ENCODE measurements at places on chromosomes 11 and 22.

DNA sequence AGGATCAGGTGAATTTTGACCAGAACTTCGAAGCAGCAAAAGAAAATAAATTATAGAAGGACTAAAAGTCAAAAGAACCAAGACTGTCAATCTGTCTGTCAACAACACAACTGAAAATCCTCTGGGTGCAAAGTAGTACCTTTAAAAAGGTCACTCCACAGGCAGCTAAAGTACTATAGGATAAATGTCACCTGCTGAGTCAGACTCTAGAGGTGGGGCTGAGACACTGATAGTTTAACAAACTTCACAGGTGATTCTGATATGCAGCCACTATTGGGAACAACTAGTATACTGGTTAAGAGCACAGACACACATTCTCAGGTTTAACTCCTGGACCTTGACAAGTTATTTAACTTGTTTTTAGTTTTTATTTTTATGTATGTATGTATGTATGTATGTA is 107.3 kb downstream of the FCHSD2 start:
- no peak for DNase-seq

DNA sequence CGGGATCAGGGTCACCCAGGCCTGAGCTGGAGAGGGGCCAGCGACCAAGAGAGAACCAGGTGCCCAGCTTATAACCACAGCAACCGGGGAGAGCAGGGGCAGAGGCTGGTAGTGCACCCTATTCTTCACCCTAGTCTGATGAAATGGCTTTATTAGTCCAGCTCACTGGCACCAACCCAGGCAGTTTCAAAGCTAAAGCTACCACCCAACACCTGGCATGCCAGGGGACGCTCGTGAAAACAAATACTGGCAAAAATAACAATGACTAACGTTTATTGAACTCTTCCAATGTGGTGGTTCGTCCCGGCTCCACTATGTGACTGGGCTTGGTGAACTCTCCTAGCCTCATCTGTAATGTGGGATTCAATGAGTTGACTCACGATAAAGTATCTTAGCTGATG is 30.6 kb downstream of the SCGB1A1 start:
- DNase-seq: no peak

DNA sequence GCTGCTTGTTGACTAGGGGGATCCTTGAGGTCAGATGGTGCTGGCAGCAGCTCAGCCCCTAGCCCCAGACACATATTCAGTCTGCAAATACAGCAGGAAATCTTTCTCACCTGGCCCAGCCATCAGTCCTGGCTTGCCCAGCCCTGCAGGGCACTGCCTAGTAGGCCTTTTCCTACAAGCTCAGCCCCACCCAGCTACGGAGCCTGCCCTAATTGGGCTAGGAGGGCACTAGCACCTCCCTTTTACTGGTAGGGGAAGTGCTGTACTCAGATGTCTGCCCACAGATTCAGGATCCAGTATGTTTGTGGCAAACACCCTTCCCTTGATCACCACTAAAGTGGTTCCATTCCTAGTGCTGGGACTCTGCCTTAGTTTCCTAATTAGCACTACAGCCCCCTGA is 257.1 kb upstream of the CADM1 start:
- no peak for DNase-seq

DNA sequence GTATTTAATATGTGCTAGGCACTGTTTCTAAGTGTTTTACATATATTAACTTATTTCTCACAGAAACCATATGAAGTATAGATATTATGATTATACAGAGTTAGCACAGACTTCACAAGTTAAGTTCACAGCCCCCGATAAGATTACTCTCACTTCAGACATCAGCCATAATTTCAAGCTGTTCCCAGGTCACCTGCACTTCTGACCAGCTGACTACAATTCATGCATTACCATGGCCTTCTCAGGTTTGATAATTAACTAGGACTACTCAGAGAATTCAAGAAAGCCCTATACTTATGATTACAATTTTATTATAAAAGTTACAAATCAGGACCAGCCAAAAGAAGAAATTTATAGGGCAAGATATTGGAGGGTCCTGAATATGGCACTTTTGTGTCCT is 68.2 kb upstream of the RRM1 start:
- DNase-seq: no peak

GRCh38 chr11:61116426-61117167 is 14.3 kb downstream of the CD5 start:
- no peak for DNase-seq

DNA sequence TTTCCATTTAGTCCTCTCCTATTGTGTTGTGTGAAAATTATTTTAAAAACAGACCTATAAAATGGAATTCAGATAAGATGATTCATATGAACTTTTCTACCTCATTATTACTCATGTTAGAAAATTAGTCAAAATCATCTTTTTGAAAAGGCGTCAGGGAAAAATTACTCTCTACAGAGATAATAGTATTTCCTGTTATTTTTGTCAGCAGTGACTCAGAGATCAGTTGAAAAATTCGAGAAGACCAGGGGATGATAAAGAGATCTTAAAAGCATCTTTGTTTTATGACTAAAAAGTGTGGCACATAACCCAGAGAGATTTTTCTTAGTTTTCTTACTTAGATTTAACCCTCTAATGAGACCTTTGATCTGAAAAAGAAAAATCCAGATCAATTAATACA is 157.9 kb upstream of the CARD18 start:
- DNase-seq: no peak

DNA sequence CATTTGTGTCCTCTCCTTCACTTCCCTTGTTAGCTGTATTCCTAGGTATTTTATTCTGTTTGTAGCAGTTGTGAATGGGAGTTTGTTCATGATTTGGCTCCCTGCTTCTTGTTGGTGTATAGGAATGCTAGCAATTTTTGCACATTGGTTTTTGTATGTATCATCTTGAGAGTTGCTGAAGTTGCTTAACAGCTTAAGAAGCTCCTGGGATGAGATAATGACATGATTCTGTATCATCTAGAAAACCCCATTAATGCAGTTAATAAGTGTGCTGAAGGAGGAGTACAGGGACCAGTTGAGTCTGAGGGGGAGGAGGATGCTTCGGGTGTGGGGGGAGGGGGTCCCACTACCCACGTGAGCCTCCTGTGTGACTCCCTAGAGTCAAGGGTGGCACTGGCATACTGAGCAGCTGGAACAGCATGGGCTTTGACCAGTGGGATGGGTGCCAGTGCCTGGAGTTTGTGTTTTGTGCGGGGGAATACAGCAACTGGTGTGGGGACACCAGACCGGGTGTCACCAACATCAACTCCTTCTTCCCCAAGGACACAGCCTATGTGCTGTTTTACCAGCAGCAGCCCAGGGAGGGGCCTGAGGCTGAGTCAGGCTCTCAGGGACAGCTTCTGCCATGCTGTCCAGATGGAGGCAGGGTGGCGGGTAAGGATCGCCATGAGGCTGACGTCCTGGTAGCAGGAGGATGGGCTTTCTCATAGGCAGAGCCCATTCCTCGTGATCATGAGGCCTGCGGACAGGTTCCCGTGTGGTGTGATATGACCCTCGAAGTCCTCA is 24.1 kb downstream of the USP35 start:
- DNase-seq: no peak

DNA sequence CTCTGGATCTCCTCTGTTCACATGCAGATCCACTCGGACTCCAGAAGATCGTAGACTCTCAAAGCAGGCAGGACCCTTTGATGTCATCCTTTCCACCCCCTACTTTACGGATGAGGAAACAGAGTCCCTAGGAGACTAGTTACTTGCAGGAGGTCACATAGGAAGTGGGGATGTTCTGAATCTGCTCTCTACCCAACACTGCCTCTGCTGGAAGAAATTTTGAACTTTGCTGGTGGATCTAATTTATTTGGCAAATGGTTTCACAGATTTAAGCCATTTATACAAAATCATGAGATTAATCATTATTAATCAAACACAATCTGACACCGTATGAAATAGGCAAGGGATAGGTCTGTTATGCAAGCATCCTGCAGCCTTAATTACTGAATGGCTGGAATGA is 55.0 kb upstream of the USP47 start:
- DNase-seq: no peak

GRCh38 chr22:41320416-41321240 is 19.3 kb downstream of the ZC3H7B start:
- no peak for DNase-seq

GRCh38 chr11:116560589-116560988 is 212.2 kb downstream of the BUD13 start:
- no peak for DNase-seq

DNA sequence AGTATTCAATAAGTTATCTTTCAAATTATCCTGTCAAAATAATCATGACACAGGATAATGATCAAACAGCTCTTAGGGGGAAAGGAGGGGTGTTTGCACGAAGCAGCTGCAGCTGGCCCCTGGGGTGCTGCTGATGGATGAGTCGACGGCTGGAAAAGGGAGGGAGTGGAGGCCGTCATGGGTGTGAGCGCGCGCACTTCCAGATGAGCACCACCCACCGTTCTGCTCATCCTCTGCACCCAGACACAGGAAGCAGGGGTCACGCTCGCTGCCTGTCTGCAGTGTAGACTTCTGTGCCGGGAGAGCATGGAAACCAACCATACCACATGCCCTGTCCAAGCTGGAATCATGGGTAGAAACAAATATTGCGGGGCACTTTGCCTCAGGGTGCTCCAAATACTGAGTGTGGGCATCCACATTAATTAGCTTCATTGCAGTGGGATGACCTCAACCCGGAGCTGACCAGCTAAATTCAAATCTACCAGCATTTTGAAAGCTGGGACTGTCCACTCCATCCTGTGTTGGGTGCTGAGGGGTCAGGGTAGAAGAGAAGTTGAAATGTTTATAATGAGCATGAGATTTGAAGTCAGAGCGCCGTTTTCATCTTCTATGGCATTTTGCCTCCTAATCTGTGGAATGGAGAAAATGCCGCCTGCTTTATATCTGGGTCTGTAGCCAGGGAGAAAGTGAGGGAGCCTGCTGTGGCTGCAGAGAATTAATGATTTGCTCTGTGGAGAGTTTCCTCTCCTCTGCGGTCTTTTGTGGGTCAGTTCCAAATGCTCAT is 802.4 kb downstream of the TBC1D22A start:
- DNase-seq: no peak

GRCh38 chr11:9774591-9775397 is 110.9 kb downstream of the SWAP70 start:
- no peak for DNase-seq

GRCh38 chr11:72594493-72595291 is 79.5 kb downstream of the PDE2A start:
- DNase-seq: no peak

DNA sequence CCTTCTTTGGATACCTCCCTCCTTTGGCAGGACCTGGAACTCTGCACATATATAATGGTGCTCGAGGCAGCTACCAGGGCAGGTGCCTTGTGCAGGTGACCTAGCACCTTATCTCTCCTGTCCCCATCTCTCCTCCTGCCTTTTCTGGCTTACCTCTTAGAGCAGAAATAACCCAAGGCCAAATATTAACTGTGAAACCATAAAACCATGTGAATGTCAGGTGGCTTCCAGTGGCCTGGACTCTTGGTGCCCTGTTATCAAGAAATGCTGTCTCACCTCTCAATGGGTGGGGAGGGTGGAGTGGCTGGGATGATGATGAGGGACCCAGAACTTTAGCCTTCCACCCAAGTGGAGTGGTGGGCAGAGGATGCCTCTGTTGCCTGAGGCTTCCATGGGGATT is 42.9 kb downstream of the YWHAH start:
- DNase-seq: no peak

- DNase-seq: no peak
Measured at GRCh38 chr11:45100339-45100738, 46.1 kb upstream of the PRDM11 start.

- DNase-seq: no peak
Measured at GRCh38 chr22:48451891-48452290, 1375.8 kb downstream of the BRD1 start.

- DNase-seq: peak; percentile 66
Measured at GRCh38 chr11:66002648-66003225, 434 bp downstream of the BANF1 start.

GRCh38 chr11:64355078-64355940 is 3.7 kb upstream of the RPS6KA4 start:
- no peak for DNase-seq

All from stimulated activated CD4-positive, alpha-beta T cell treated with anti-CD3 and anti-CD28 coated beads, Interleukin-1b, Interleukin-23, amount 100 ng/mL, for 4 hours (primary cell).